ENCODE measurements at places on chromosomes 4 and X.

GRCh38 chr4:78625073-78625472 lies 73.5 kb downstream of the ANXA3 start:
- no peak for DNase-seq

DNA sequence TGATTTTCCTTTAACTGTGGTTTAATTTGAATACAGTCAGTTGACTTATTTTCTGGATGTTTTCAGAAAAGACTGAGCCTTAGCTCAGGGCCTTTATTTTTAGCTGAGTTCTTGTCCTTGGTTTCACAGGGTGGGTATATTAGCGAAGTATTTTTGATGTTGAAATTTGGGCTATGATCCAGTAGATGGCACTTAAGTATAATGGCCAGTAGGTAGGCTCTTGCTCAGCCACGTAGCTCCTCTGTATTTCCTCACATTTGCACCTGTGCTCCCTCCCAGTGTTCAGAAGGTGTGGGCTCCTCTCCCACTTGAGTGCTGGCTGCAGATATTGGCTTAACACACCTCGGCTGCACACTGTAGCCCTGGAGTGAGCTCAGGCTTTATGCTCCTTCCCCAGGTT lies 549.9 kb upstream of the AMOT start:
- no peak for DNase-seq

DNA sequence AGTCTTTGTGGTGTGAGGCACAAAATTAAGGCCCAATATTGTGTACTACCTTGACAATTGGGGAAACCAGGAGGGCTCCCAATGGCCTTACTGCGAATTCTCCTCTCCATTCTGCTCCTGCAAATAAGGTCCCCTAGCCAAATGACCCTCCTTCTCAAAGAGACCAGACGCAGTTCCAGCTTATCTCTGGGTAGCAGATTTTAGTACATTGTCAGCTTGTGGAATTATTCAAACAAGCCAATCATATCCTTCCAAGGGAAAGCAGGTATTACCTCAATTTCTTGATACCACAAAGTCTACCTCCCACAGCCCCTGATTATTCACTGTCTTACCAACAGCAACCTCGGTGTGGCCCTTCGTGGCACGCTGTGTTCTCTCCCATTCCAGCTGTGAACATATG lies 7.8 kb upstream of the ZBTB33 start:
- no peak for DNase-seq

DNA sequence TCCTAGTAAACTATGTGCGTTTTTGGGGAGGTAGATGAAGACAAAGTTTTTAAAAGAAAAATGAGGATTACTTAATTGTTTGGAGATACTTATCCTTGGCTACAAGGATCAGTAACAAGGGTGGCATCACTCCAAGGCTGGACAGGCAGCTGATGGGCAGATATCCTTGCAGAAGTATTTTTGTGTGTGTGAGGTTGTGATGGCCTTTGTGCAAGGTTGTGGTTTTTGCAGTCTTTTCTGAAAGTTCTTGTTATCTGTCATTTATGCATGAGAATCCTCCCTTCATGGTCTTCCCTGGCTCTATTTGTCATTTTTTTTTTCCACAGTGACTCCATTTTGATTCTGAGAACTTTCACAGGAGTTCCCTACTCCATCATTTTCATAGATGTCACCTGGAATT lies 96.0 kb upstream of the C1GALT1C1 start:
- DNase-seq, result no peak

- no peak for DNase-seq
Observed at GRCh38 chr4:38040619-38041018, 80.4 kb downstream of the PTTG2 start.

DNA sequence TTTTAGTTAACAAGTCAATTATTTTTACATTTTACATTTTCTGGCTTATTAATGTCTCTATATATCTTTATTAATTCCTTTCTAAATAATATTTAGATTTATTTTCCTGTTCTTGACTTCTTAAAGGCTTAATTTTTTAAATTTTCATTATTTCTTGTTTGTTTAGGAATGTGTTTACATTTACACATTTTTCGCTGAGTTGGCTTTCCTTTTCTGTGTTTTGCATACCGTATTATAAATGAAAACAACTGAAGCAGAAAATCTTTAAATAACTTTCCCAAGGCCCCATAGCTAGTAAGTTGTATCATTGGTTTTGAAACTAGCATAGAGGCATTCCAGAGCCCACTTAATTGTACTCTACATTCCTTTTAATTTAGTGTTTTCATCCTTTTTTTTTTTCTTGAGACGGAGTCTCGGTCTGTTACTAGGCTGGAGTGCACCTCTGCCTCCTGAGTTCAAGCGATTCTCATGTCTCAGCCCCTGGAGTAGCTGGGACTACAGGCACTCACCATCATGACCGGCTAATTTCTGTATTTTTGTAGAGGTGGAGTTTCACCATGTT lies 261.6 kb downstream of the IQCM start:
- no peak for DNase-seq

GRCh38 chrX:80792205-80792604 lies 17.5 kb downstream of the BRWD3 start:
- no peak for DNase-seq

DNA sequence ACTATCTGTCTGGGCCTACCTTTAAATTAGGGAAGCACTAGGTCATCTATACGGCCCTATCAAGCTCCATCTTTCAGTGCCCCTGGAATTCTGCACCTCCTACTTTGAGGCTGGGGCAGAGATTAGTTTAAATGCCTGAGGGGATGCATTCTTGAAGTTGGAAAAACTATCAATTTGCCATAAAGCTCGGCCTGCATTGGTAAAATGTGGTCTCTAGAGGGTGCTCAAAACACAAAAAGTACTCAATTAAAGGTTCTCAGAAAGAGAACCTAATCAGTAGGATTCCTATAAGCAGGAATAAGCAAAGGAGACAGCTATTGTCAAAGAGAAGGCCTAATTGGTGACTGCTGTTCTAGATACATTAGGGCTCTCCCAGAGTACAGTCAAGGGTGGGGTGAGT lies 111.7 kb downstream of the AMER1 start:
- DNase-seq, result no peak

DNA sequence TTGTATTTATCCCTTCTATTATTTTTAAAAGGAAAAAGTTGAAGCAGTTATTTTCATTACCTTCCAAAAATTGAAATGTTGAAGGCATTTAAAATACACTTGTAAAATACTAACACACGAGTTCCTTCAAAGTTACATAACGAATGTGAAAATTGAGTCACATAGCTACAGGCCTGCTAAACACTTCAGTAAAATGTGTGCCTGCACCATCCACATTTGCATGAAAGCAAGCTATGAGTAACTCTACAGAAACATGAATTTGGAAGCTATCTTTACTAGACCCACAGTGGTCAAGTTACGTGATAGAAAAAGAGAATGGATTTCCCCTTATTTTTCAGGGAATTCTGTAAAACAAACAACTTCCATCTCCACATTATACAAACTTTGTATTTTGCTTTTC lies 1148.8 kb upstream of the PCDH7 start:
- DNase-seq, result no peak

DNA sequence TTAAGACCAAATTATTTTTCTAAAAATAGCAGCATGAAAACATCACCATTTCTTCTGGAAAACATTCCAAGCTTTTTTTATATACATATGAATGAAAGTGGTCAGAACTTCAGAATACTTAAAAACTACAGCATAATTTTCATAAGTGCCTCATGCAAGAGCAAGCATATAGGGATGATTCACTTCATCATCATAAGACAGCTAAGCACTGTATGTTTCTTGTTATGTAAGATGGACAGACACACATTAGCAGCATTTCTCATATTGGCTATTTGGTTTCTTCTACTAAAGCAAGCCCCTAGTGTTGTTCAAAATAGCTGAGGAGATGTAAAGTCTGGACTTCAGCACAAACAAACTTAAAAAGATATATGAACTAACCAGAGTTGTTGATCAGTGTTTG lies 213.1 kb upstream of the NOCT start:
- DNase-seq, result no peak

DNA sequence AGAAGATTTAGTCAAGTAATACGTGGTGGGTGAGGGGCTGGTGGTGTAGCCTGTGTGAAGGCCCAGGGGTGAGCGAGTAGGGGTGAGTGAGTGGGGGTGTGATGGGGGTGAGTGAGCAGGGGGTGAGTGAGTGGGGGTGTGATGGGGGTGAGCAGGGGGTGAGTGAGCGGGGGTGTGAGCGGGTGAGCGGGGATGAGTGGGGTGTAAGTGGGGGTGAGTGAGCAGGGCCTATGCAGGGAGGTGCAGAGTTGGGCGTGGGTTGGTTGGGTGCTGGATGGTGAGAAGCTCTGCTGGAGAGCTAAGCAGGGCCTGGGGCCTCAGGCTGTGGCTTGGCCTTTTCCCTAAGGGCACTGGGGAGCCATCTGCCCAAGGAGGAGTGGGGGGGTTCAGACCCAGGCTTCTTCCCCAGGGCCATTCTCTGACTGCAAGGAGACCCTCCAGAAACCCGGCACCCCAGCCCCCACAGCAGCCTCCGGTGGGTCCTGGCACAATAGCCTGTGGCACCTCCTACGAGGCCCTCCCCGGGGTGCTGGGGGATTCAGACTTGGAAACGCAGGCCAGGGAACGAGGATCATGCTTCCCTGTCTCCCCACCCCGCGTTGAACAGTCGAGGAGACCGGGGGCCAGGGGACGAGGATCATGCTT lies 30.4 kb downstream of the SH3TC1 start:
- DNase-seq, result no peak

GRCh38 chrX:49859491-49859890 lies 19.8 kb upstream of the USP27X start:
- no peak for DNase-seq

GRCh38 chr4:10021653-10022023 lies 341 bp upstream of the SLC2A9 start:
- DNase-seq, result no peak

DNA sequence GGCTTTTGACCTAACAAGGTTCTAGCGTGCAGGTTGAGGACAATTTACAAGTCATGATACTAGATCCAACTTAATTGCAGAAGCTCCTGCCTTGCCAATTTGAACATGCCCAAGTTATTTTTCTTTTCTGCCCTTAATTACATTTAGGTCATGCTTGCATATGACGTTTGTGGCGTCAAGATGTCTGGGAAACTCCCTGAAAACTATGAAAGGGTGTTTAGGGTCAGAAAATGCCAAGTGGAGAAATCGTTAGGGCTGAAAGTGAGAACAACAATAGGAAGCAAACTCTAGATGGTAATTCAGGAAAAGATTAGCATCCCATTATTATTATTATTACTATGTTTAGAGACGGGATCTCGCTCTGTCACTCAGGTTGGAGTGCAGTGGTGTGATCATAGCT lies 38.2 kb upstream of the PLAC8 start:
- no peak for DNase-seq

GRCh38 chr4:8594097-8595038 lies 1.8 kb downstream of the CPZ start:
- peak; percentile 87 for DNase-seq

DNA sequence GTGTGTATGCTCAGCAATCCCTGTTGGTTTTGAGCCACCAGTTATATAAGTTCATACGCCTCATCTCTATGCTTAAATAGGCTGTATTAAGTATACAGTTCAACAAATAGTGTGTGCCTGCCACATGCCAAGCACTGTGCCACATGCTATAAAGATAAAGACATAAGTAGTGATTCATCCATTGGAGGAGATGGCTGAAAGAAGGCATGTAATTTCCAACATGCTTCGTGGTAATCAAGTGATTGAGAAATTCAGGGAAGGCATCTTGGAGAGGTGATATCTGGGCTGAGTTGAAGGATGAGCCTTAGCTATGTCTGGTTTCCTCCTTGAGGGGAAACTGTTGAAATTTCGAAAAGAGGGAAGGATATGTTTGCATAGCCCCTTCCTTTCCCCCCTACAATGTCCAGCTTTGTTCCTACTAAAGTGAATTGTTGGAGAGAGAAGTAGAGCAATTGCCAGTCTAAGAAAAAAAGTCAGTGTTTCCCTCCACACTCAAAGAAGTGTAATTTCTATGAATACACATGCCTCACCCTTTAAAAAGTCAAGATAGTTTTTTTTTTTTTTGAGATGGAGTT lies 96.5 kb downstream of the ARHGAP10 start:
- no peak for DNase-seq

DNA sequence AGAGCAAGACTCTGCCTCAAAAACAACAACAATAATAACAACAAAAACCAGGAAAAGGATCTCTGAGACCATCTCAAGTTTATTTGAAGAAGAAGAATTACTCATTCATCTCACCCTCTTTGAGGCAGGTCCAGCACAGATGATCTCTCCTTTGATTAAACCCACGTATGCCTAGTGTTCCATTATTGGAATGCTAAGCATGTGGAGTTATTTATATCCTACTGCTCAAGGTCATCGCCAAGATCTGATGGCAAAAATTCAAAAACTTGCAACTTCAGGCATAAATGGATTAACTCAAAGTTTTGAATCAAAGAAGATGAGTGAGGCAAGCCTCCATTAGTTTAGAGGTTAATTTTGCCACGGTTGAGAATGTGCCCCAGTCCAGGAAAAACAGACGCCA lies 184.2 kb downstream of the DHRSX start:
- DNase-seq, result no peak
